ENCODE measurements at places on chromosomes 13 and 19.

DNA sequence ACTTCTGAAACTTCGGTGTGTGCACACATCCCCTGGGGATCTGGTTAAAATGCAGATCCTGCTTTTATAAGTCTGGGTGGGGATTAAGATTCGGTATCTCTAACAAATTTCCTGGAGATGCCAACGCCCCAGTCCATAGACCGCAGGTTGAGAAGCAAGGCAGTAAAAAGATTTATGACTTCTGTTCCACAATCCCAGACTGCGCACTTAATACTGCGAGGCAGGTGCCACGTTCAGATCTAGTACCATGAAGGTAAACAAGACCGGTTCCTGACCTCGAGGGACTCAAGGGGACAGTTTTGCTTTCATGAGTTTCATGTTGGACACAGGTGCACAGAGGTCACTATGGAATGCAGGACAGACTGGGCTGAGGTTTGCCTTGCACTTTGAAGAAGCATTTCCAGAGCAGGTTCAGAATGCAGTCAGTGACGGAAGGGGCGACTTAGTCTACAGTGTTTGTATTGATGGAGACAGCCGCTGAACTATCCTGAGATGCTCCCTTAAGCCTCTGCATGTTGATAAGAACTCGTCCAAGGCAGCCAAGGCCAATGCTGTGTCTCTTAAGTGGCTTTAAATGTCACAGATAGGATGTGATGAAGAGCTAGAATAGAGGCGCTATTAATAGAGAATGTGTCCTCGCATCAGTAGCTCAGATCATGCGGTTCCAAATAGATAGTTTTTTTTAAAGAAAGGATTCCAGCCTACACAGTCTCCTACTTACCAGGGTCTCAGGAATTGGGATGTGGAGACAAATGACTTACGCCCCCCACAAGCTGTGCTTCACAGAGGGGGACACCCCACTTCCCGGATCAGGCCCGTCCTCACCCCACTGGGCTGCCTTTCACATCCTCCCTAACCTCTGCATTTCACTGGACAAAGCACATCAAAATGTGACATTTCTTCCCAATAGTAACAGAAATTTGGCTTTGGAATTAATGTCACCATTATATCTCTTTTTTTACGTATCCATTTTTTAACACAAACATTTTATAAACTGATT is 97.1 kb upstream of the IRS2 start:
- DNase-seq = no peak

- no peak for DNase-seq
Observed at GRCh38 chr13:43564952-43565351, 221.8 kb downstream of the ENOX1 start.

- DNase-seq = no peak
Observed at GRCh38 chr19:53612762-53613526, 18.9 kb upstream of the DPRX start.

DNA sequence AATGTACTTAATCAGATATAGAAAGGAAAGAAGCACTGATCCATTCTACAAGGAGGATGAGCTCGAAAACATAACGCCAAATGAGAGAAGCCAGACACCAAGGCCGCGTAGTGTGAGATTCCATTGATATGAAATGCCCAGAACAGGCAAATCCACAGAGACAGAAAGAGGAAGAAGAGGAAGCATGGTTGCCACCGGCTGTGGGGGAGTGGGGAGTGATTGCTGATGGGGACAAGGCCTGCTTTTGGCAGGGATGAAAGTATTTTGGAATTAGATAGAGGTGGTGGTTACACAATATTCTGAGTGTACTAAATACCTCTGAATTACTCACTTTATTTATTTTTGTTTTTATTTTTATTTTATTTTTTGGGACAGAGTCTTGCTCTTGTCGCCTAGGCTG is 50.2 kb upstream of the KLF2 start:
- no peak for DNase-seq

DNA sequence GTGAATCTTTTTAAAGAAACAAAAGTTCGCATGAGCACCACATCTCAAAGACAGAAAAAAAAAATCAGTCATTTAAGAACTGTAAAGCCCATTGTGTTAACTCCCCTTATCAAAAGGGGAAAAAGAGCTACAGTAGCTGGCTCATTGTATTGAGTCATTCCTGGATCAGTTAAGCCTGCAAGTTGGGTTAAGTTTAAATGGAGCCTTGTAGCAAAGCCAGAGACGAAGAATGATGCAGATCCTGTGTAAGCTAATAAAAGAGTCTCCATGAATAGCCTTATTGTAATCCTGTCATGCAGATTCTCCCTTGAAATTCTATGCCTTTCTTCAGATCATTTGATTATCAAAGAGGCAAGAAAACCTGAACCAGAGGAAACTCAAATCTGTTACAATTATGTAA is 83.8 kb downstream of the CRYL1 start:
- DNase-seq = no peak

DNA sequence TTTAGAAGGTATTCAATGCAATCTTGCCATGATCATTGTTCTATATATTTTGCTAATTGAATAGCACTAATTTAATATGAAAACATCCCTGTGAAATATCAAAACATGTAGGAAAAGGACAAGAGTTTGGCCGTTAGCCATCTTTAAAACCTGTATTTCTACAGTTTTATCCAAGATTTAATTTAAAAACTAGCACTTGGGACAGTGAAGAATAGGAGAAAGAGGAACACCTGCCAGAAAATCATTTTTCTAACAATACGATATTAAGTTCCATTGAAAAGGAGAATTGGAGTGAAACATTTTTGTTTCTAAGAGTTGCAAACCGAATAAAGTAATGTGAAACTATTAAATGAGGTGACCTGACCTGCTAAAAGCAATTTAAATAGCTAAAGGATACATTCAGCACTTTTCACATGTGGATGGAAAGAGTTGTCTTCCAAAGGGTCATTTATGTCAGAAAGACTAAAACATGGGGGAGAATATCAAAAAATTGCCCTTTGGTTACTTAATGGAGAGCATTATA is 1673.6 kb upstream of the MIR17HG start:
- DNase-seq = no peak

- no peak for DNase-seq
Observed at GRCh38 chr13:98195054-98195791, 18.2 kb upstream of the RNF113B start.

DNA sequence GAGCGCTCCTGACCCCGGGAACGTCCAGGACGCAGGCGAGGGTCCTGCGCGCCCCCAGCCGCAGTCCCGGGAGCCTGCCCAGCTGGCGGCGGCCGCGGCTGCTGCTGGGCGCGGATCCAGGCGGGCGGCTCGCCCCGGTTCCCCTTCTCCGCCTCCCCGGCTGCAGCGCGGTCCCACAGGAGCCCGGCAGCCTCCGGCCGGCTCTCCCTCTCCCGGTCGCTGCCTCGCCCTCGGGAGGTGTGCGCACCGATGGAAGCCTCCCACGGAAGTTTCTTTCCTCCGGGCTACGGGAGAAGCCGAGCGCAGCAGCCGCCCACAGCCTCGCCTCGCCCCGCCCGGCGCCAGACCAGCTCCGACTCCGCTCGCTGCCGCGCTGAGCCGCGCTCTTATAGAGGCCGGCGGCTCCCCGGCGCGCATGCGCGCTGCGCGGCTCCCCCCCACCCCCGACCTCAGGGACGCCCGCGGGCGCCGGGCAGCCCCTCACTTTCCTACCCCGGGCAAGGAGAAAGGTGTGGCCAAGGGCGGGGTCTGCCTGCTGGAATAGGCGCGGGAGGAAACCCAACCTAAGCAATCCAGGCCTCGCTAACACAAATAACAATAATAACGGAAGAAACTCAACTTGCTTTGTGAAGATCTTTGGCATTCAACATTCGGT is at the start of gene SHISA2:
Gene SHISA2, minus strand, starts transcription at position 360 of the 655 bp plus-strand sequence. CDS start 1,041 bp downstream, outside the sequence.
- DNase-seq = no peak

DNA sequence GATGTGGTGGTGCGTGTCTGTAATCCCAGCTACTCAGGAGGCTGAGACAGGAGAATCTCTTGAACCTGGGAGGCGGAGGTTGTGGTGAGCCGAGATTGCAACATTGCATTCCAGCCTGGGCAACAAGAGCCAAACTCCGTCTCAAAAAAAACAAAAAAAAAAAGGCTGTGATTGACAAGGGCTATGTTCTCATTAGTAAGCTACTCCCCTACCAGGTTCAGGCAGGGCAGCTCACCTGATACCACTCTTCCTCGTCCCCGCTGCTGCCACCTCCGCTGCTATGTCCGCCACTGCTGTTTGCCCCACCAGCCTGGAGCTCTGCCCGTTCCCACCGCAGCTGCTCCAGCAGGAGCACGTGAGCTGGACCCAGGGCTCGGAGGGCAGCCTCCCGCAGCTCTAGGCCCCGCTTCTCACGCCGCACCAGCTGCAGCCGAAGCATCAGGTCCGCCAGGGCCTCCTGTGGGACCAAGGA is 9.4 kb downstream of the USHBP1 start:
- no peak for DNase-seq

GRCh38 chr19:33812388-33813330 is 16.0 kb downstream of the KCTD15 start:
- DNase-seq = no peak

DNA sequence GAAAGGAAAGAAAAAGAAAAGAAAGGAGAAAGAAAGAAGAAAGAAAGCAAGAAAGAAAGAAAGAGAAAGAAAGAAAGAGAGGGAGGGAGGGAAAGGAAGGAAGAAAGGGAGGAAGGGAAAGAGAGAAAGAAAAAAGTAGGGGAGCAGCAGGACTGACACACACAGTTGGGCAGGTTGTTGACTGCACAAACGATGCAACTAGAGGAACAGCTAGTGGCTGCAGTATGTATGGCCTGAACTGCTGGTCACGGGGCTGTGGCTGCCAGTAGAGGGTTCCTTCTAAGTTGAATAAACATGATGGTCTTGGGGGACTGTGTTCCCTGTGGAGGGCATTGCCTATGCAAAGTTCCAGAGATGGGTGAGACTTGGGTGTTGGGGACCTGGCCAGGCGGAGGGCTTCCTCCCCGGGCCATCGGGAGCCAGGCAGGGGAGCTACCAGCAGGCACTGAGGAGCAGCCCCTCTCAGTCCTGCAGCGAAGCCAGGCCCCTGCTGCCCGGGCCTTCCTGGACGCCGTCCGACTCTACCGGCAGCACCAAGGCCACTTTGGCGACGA is 16.7 kb upstream of the COLGALT1 start:
- DNase-seq = no peak

GRCh38 chr19:11339254-11340098 is at the start of gene RAB3D:
RAB3D (minus strand) TSS chr19:11339657; CDS start chr19:11337399, 2,258 bp downstream.
- peak; percentile 50 for DNase-seq

- DNase-seq = no peak
Observed at GRCh38 chr19:15641901-15642491, 1.3 kb downstream of the CYP4F3 start.

GRCh38 chr19:21439201-21439751 is 42.3 kb downstream of the ZNF493 start:
- DNase-seq = no peak

GRCh38 chr19:9917321-9917720 is 19.0 kb downstream of the OLFM2 start:
- no peak for DNase-seq

- no peak for DNase-seq
Observed at GRCh38 chr19:8088752-8089663, 36.4 kb downstream of the CCL25 start.

DNA sequence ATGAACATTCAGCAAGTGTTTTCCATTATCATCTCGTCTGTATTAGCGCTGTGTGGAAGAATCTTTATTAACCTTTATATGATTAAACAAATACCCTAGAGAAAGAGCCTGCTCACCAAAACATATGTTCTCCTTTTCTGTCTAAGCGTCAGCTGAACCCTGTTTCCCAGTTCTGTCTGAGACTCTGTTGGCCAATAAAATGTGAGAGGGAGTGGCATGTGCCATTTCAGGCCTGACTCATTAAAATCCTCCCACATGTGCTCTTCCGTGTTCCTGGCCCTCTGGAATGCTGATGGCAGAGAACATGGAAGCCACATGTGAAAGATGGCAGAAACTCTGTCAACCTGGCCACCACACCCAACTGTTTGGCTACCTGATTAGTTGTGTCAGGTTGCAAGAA is 181.9 kb upstream of the EDNRB start:
- DNase-seq = no peak

- no peak for DNase-seq
Observed at GRCh38 chr13:21015284-21015683, 46.1 kb downstream of the LATS2 start.

GRCh38 chr13:59643906-59644626 is 519.7 kb downstream of the DIAPH3 start:
- DNase-seq = no peak

GRCh38 chr19:11373166-11373884 is 1.1 kb upstream of the SWSAP1 start:
- DNase-seq = no peak

DNA sequence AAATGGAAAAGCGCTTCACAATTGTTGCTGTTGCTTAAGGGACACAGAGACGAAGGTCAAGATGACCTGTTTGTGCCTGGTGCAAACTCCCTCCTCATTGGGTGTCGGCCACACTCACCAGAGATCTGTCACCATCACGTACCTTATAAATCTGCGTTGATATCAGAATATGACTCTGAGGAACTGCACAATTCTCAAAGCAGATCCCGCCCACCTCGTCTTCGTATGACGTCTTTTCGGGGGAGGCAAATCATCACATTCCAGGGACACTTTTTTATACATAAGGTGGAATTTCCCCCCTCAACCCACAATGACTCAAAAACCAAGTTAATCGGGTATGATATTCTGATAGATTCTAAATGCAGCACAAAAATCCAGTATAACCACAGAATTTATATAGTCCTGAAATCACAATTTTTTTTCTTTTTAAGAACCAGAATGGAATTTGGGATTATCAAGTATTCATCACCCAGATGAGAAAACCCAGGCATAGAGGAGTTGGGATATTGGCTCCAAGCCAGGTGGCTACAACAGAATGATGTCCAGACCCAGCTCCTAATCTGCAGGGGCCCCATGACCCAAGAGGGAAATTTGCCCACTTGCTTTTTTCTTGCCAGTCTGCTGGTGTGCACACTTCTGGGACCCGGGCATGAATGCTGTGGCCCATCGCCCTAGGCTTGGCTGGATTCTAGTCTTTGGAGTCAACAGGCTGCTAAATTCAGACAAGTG is 50.6 kb upstream of the MTIF3 start:
- no peak for DNase-seq

- no peak for DNase-seq
Observed at GRCh38 chr19:16084067-16084685, 7.9 kb downstream of the TPM4 start.

- DNase-seq = no peak
Observed at GRCh38 chr13:60286707-60287106, 110.3 kb upstream of the TDRD3 start.

GRCh38 chr13:78610381-78610883 is 7.1 kb upstream of the POU4F1 start:
- DNase-seq = no peak

DNA sequence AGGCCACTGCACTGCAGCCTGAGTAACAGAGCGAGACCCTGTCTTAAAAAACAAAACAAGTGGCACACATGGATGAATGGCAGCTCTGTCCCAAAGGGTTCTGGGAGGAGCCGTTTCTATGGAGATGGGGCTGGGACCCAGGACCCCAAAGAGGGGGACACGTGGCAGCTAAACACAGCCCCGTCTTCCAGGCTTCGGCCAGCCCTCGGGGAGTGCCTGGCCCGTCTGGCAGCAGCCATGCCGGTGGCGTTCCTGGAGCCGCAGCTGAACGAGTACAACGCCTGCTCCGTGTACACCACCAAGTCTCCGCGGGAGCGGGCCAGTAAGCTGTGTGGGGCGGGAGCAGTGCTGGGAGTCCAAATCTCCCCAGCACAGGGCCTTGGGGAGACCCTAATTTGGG is 82.4 kb downstream of the RYR1 start:
- no peak for DNase-seq
